ENCODE measurements at places on chromosomes 5 and 9. TPM values are rescaled to one million over a fixed set of nuclear protein-coding genes. Genes with fewer than 3 reads are reported as not detected.
A peak's percentile ranks its signal among the peaks of the same experiment; 100 is the strongest.

GRCh38 chr5:34007621-34008600 is at the start of gene AMACR:
AMACR (minus strand) TSS chr5:34008050; CDS start chr5:34008019, 31 bp downstream.
- peak within 1 kb of the TSS; percentile 75 for H3K4me3 ChIP-seq
- no peaks in the 10 kb centered on the region for H3K27me3 ChIP-seq
- DNase-seq: peak; percentile 89
- H3K27ac ChIP-seq: peak within 1 kb of the TSS; percentile 57

- H3K27ac ChIP-seq: no peak overlapping the region
- H3K4me1 ChIP-seq: no peaks in the 10 kb centered on the region
- no peak overlapping the region for H3K4me3 ChIP-seq
- no peaks in the 10 kb centered on the region for H3K36me3 ChIP-seq
- H3K27me3 ChIP-seq: peaks cover 27% of the 10 kb centered on the region
- DNase-seq: no peak
Measured at GRCh38 chr5:60494635-60495034, 205.3 kb downstream of the DEPDC1B start.

GRCh38 chr9:124108216-124108615 is 96.6 kb downstream of the LHX2 start:
- DNase-seq: no peak
- no peak overlapping the region for H3K4me3 ChIP-seq
- no peak overlapping the region for H3K27ac ChIP-seq
- H3K4me1 ChIP-seq: no peaks in the 10 kb centered on the region
- H3K27me3 ChIP-seq: peaks cover 29% of the 10 kb centered on the region
- H3K36me3 ChIP-seq: no peaks in the 10 kb centered on the region

DNA sequence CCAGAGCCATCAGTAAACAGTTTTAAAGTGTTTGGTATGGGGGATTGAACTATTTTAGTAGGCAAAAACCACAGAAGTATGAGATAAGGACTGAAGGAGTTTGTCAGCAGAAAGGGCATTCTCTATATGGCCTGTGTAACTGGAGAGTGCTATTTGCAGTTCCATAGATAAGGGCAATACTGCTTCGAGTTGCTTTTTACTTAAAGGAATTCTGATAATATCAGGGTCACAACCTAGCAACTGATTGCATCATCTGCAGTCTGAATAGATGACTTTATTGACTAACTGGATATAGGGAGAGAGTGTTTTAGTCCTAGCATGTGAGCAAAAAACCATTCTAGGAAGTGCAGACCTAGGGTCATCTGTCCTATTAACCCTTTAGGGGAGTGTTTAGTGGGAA is 645.2 kb upstream of the PTPRD start:
- H3K27me3 ChIP-seq: no peaks in the 10 kb centered on the region
- no peak for DNase-seq
- H3K27ac ChIP-seq: no peak overlapping the region
- H3K4me1 ChIP-seq: no peaks in the 10 kb centered on the region
- no peaks in the 10 kb centered on the region for H3K36me3 ChIP-seq

- peak; percentile 71 for DNase-seq
- no peaks in the 10 kb centered on the region for H3K27me3 ChIP-seq
- H3K27ac ChIP-seq: peak overlapping the region; percentile 70
- peaks cover 43% of the 10 kb centered on the region for H3K4me1 ChIP-seq
Measured at GRCh38 chr5:72325566-72326305, 5.6 kb downstream of the PTCD2 start.

GRCh38 chr5:472076-472655 is 29.2 kb downstream of the EXOC3 start:
- peak overlapping the region; percentile 35 for H3K27ac ChIP-seq
- peak overlapping the region; percentile 79 for H3K4me3 ChIP-seq
- peaks cover 5% of the 10 kb centered on the region for H3K27me3 ChIP-seq
- H3K4me1 ChIP-seq: peaks cover 12% of the 10 kb centered on the region

DNA sequence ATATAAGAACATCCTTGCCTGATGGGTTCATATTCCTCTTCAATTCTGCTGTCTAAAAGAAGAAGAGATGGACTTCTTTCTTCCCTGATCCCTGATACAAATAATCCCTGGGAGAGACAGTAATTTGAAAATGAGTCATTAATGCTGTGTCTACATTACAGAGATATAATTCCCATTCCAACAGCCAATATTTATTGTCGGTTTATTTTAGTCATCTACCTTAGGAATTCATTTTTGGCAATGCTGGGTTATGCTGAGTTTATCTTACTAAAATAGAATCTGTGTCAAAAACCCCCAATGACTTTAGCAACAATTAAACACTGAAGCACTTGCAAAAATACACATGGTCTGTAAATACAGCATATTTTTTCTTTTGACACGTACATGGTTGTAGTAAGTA is 23.9 kb downstream of the ZNF474 start:
- no peak overlapping the region for H3K4me3 ChIP-seq
- peaks cover 27% of the 10 kb centered on the region for H3K4me1 ChIP-seq
- no peak overlapping the region for H3K27ac ChIP-seq
- no peaks in the 10 kb centered on the region for H3K36me3 ChIP-seq
- peak; percentile 26 for DNase-seq

- no peaks in the 10 kb centered on the region for H3K36me3 ChIP-seq
- H3K27me3 ChIP-seq: no peaks in the 10 kb centered on the region
- H3K27ac ChIP-seq: no peak overlapping the region
- H3K4me1 ChIP-seq: peaks cover 10% of the 10 kb centered on the region
Measured at GRCh38 chr5:93151121-93151520, 429.9 kb downstream of the NR2F1-AS1 start.

DNA sequence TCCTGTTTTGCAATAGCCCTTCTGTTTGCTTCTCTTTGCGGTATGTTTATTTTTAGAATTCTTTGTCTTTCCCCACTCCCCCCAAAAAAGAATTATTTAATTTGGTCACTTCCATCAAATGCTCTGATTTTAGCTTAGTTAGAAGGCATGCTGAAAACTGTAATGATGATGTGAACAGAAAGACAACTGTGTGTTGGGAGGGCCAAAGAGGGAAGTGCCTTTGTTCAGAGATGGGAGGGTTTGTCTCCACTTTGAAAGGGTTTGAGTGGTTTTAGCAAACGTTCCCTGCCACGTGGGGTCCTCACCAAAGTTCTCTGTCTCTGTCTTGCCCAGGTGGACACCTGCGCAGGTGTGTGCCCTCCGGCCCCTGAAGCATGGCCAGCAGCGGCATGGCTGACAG is 41.9 kb downstream of the SYK start:
- H3K4me1 ChIP-seq: no peaks in the 10 kb centered on the region
- H3K4me3 ChIP-seq: no peak overlapping the region
- H3K36me3 ChIP-seq: no peaks in the 10 kb centered on the region

GRCh38 chr5:1134478-1134877 is 22.6 kb upstream of the SLC12A7 start:
- H3K27ac ChIP-seq: no peak overlapping the region
- no peak overlapping the region for H3K4me3 ChIP-seq
- H3K36me3 ChIP-seq: no peaks in the 10 kb centered on the region
- no peak for DNase-seq

DNA sequence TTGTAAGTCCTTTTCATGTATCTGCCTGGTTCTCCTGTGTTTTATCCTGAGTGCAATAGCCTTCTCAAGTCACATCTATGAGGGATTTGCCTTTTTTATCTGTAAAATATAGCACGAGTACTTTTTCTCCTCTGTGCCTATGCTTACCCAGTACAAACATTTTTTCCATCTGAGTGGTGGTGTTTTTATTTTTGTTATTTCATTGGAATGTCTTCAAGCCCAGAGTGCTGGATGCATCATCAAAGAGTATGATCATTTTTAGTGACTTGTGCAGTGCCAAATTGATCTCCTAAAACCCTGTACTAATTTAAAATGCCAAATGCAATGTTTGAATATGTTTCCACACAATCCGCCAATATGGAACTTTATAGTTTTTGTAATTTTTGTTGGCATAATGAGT is 86.1 kb downstream of the TLE4 start:
- no peak for DNase-seq
- H3K27me3 ChIP-seq: no peaks in the 10 kb centered on the region
- H3K4me3 ChIP-seq: no peak overlapping the region
- H3K27ac ChIP-seq: no peak overlapping the region
- H3K36me3 ChIP-seq: peaks cover 5% of the 10 kb centered on the region

- no peaks in the 10 kb centered on the region for H3K4me1 ChIP-seq
- H3K36me3 ChIP-seq: no peaks in the 10 kb centered on the region
- no peaks in the 10 kb centered on the region for H3K27me3 ChIP-seq
- no peak overlapping the region for H3K4me3 ChIP-seq
- DNase-seq: peak; percentile 38
Measured at GRCh38 chr9:127779136-127779981, 893 bp upstream of the SH2D3C start.

GRCh38 chr5:31172881-31173280 is 20.6 kb upstream of the CDH6 start:
- H3K27me3 ChIP-seq: no peaks in the 10 kb centered on the region
- no peak overlapping the region for H3K4me3 ChIP-seq
- H3K4me1 ChIP-seq: no peaks in the 10 kb centered on the region
- H3K36me3 ChIP-seq: no peaks in the 10 kb centered on the region

DNA sequence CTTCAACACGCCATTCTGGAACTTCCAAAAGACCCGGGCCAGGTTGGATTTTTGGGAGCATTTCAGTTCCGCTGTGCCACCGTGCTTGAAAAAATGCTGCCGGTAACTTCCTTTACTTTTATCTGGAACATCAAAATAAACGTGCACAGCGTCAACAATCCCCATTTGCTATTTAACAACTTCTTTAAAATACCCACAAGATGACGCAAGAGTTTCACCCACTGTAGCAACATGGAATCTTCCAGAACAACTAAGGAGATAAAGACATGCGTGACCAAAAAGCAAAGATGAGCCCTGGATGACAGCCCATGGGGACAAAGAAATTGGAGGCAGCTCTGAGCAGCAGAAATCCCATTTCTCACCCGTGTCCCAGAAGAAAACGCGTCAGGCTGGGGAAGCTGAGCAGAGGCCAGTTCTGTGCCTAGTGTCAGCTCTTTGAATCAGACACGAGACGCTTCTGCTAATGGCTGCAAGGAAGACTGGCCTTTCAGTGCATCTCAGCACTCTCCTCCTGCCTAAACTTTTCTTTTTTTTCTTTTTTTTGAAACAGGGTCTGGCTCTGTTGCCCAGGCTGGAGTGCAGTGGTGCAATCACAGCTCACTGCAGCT is 61.3 kb downstream of the SECISBP2 start:
- H3K36me3 ChIP-seq: no peaks in the 10 kb centered on the region
- no peaks in the 10 kb centered on the region for H3K27me3 ChIP-seq
- H3K27ac ChIP-seq: no peak overlapping the region

DNA sequence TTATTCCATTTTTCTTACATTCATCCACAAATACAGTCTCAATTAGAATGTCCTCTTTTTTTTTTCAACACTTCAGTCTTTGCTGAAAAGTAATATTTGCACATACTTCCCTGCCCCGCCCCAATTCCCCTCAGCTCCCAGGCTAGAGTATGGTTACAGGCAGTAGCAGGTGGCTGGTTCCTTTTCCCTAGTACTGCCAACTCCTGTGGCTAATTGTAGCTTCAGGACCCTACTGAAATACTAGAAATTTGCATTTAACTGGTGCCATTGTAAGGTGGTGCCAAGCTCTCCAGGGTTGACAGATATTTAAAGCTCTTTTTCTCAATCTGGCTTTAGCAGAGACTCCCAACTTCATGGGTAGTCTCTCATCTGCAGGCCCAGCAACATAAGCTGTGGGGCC is 80.3 kb downstream of the FAM81B start:
- peaks cover 9% of the 10 kb centered on the region for H3K4me1 ChIP-seq
- no peaks in the 10 kb centered on the region for H3K27me3 ChIP-seq
- no peak overlapping the region for H3K4me3 ChIP-seq

GRCh38 chr5:53820802-53821171 is 260.3 kb downstream of the NDUFS4 start:
- H3K27ac ChIP-seq: no peak overlapping the region
- H3K4me1 ChIP-seq: no peaks in the 10 kb centered on the region
- no peaks in the 10 kb centered on the region for H3K36me3 ChIP-seq
- no peaks in the 10 kb centered on the region for H3K27me3 ChIP-seq
- DNase-seq: peak; percentile 22

DNA sequence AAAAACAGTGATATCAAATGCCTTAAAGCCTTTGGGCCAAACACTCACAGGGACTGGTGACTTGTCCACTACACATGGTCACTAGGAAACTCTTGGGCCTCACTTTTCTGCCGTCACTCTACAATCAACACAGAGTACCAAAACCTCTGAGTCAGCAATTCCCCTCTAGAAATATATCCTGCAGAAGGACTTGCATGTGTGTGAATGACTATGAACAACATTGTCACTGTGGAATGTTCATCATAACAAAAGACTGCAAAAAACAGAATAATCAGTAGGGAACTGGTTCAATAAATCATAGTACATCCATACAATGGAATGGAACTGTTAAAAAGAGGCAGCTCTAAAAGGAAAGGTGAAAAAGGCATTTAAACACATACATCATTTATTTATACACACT is 44.1 kb upstream of the SMU1 start:
- H3K27ac ChIP-seq: no peak overlapping the region
- no peak overlapping the region for H3K4me3 ChIP-seq
- no peak for DNase-seq

- H3K27ac ChIP-seq: no peak overlapping the region
- H3K36me3 ChIP-seq: no peaks in the 10 kb centered on the region
- peaks cover 15% of the 10 kb centered on the region for H3K27me3 ChIP-seq
Measured at GRCh38 chr5:170631466-170632195, 127.8 kb downstream of the KCNIP1 start.

DNA sequence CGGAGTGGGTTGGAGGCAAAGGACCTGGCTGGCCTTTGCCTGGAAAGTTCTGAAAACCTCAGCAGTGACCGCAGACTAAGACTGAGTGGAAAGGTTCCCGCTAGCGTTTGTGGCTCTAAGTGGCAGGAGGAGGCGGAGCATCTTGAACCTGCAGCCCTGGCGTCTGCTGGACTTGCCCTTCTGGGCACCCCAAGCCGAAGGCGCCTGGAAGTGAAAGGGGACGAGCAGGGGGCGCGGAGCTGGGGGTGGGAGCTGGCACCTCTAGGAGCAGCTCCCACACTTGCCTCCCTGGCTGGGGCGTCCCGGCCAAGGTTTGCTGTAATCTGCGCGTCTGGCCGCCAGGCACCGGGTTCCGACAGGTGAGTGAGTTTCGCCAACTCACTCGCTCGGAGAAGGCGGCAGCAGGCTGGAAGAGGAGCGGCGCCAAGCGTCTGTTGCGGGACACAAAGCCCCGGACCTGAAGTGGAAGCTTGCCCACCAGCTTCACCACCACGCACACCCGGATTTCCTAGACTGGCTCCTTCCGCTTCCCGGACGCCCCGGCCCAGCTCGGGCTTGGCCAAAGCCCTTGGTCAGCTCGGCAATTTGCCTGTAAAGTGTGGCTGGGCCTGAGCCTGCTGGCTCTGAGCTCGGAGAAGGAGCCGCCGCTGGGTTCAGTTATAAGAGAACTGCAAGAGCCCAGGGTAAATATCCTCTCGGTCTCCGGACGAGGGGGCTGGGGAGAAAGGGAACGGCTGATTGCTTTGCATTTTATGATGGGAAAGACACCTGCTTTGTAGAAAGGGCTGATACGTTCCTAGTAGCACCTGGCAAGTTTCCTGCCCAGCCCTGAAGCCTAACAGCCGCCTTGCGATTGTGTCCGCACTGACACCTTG is at the start of gene GNA14:
Gene GNA14 (minus strand): TSS at position 89 of the 875 bp plus-strand sequence. CDS start 529 bp downstream, outside the sequence.
- no peaks in the 10 kb centered on the region for H3K27me3 ChIP-seq
- H3K27ac ChIP-seq: no peak within 1 kb of the TSS
- DNase-seq: no peak
- no peak within 1 kb of the TSS for H3K4me3 ChIP-seq
- H3K36me3 ChIP-seq: no peaks in the 10 kb centered on the region
- no peaks in the 10 kb centered on the region for H3K4me1 ChIP-seq

SVEP1 gene
- total RNA-seq: 9.9 TPM

CCDC192 gene
- not detected for total RNA-seq

EXOSC3 gene
- total RNA-seq: 50.9 TPM

FAM221B gene
- not detected for total RNA-seq

CTXN3 gene
- total RNA-seq: not detected

GPR21 gene
- not detected for total RNA-seq

ADGRD2 gene
- total RNA-seq: not detected

C9orf153 gene
- not detected for total RNA-seq

NR5A1 gene
- total RNA-seq: not detected

LIX1 gene
- not detected for total RNA-seq

GARIN3 gene
- total RNA-seq: not detected

All from MCF 10A (cell line).